Body of pancreas (tissue), 4 donors: ENCODE measurements at places on chromosomes 1 and 21. TPM values are rescaled to one million over a fixed set of nuclear protein-coding genes. Genes with fewer than 3 reads are reported as not detected.

- no peak for DNase-seq
Observed at GRCh38 chr1:1090424-1091343, 16.6 kb upstream of the RNF223 start.

DNA sequence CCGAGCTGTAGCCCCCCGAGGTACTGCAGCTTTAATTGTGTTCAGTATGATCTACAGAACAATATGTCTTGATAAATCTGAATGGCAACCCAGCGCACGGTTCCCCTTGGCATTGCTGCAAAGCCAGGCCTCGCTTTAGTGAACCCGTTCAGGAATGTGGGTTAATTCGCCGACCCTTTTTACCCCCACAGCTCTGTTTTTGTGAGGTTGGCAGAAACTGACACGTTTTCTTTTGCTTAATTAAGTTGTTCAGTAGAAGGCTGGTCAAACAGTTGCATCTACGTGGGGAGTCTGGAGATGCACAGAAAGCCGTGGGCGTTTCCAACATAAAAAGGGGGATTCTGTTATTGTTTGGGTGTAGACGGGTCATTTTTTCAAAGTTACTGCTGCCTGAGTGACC is 43.2 kb downstream of the OLIG1 start:
- DNase-seq, result no peak

GRCh38 chr1:83500987-83501591 is 497.8 kb downstream of the TTLL7 start:
- no peak for DNase-seq

DNA sequence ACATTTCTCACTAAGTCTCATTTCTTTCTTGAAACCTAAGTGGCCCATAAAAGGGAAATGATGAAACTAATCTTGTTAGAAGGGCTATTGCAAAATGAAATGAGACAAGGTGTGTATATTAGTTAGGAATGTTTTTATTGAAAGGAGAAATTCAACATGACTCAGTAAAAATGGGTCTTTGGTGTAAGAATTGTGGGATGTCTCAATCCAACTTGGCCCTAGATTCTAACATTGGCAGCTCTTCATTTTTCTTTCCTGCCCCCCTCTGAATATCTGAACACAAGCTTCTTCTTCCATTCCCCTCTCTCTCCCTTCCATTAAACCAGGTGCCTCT is 26.8 kb upstream of the TARBP1 start:
- DNase-seq, result no peak

DNA sequence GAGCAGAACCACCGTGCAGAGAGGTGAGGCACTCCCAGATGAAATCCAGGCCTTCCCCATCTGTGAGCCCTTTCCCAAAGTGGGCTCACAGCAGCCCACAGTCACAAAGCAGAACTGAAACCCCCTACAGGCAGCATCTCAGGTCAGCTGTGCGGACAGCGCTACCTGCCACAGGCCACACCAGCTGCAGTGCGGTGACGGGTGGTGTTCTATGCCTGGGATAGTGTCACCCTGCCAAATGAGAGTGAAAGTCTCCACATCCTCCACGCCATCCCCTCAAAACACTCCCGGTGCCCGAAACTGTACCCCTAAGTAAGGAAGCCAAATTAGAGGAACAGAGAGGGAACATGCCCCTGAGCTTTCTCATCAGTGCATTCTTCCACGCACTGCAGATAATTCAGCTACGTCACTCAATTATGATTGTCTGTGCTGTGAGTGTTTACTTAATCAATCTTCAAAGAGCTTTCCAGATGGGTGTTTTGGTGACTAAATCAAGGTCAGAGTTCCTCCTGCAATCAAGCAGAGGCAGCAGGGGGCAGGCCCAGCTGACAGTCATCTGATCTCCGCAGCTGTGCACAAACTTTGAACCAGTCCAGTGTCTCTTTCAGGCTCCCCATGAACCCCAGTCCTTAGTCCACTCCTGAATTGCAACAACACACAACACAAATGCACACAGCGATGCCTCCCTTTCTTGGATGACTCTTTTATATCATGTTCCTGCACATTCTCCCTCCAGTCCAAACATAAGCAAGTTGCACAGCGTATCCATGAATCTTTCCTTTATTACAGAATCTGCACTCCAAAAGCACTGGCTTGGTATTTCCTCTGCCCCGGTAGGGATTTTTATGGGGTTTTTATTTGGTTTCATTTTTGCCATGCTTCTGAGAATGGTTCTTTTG is 150.0 kb downstream of the TOMM20 start:
- peak; percentile 34 for DNase-seq

DNA sequence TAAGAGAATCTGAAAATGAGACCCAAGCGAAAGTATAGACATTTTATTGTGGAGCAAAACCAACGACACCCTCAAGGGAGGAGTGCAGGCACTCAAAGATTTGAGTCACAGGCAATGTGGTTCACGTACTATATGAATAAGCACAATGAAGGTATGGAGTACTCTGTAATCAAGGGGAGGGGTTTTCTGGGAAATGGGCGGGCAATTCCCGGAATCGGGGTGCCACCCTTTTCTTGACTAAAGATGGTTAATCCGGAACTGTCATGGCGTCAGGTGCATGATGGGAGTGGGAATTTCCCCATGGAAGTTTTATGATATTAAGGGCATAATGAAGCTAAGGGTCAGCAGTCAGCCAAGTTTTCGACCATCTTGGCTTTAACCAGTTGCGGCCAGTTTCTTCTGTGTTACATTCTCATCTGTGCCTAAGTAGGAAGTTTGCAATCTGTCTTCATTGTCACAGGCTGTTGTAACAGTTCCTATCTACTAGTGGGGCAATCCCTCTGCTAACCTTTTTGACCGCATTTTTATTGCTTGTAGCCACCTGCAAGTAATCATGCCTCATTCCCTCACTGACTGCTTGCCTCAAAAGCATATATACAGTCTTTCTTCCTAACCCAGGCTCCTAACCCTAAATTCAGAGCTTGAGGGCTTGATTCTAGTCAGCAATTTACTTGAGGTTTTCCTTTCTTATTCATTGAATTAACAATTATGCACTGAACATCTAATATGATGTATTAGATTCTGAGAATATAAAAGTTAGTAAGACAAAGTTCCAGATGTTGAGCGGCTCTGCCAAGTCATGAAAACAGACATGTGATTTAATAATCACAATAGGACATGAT is 775 bp upstream of the AIM2 start:
- no peak for DNase-seq

GRCh38 chr1:174836543-174836942 is 163.2 kb upstream of the CACYBP start:
- no peak for DNase-seq

DNA sequence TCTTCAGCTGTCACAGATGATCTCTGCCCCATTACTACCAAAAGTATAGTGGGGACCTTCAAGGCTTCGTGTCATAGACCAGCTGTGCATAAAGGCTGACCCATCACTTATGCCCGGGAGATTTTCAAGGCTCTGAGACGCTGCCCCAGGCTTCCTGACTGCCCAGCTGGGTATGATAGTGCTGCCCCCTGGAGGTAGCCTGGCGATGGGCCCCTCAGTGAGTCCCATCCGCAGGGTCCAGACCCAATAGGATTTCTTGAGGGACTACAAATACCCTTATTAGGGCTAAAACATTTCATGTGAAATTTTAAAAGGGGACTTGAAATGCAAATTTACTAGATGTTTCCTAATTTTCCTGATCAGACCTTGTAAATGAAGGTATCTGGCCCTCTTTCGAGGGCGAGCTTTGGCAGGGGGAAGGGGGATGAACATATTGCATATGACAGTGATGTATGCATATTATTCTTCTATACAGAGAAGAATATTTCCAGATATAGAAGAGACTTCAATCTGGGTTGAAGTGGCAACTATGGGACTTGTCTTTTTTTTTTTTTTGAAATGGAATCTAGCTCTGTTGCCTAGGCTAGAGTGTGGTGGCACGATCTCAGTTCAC is 11.7 kb upstream of the FCMR start:
- peak; percentile 36 for DNase-seq

GRCh38 chr1:208077232-208078075 is 166.5 kb upstream of the CD34 start:
- DNase-seq, result no peak

DNA sequence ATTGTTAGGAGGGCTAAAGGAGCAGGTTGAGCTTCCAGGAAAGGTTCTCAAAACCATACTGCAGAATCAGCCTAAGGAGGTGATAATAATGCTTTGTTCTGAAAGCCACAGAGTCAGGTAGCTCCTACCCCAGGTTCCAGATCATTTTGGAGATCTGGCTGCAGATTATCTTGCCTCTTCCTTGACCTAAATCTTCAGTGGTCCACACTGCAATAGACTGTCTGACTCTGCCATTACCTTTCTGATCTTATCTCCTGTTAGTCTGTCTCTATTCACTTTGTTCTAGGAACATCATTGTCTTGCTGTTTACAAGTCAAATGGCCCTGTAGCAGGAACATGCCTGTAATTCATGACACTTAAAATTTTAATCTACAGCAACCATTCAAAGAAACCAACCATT is 73.0 kb downstream of the HS2ST1 start:
- DNase-seq, result no peak

GRCh38 chr1:228393811-228394570 is 12.6 kb downstream of the TRIM11 start:
- DNase-seq, result no peak

DNA sequence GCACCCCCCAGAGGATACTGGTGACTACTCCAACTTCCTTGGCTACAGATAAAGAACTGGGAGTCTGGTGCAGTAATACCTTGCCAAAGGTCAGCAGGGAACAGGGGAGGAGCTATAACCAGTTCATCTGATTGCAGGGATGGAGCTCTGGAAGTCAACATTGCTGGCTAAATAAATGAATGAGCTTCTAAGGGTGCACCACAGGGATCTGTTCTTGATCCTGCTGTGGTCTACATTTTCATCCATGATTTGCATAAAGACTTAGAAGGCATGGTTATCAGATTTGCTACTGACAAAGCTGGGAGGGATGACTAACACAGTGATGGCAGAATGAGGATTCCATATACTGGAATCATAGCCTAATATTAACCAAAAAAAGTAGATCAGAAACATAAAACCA is 18.3 kb downstream of the PLEKHA6 start:
- DNase-seq, result no peak

DNA sequence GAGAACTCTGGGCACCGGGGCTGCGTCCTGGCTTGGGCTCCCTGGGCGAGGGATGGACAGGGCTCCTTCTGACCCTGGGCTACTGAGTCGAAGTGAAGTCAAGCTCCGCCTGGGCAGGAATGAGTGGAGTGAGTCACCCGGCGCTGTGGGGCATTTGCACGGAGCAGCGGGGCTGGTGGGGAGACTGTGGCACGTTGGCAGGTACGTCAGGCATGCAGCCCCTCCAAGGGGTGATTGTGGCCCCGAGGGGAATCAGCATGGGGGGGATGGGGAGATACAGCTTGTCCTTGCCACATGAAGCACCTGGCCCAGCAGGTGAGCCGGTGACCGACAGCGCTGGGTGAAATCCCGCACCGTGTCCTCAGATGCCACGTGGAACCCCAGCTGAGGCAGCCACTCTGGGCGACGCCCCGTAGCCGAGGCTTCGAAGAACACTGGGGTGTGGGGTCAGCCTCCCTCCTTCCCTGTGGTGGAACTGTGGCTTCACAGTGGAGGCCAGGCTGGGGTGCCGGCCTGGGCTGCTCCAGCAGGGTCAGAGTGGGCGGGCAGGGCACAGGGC is 62.3 kb downstream of the COL18A1 start:
- no peak for DNase-seq

GRCh38 chr1:66372522-66373101 is 161.3 kb upstream of the SGIP1 start:
- no peak for DNase-seq

Gene CITED4
- 180 TPM for total RNA-seq

Gene TADA1
- 0.99 TPM for total RNA-seq

Gene FMO3
- total RNA-seq, result 8.8 TPM

Gene RAB25
- 66.7 TPM for total RNA-seq

Gene SLC1A7
- total RNA-seq, result not detected

Gene PRDX6
- total RNA-seq, result 64.1 TPM

Gene RGS16
- 3.9 TPM for total RNA-seq

Gene HNRNPCL1
- total RNA-seq, result not detected

Gene GPR153
- total RNA-seq, result 4.9 TPM
